ENCODE measurements at places on chromosomes 2 and 18.

- no peaks in the 10 kb centered on the region for H3K4me1 ChIP-seq
- H3K36me3 ChIP-seq: no peaks in the 10 kb centered on the region
- H3K27me3 ChIP-seq: no peaks in the 10 kb centered on the region
- H3K27ac ChIP-seq: no peak overlapping the region
- DNase-seq: no peak
Measured at GRCh38 chr2:18903750-18904149, 314.4 kb upstream of the NT5C1B start.

GRCh38 chr2:109503191-109503590, 110.6 kb downstream of the SEPTIN10 start:
- H3K27ac ChIP-seq: no peak overlapping the region
- H3K27me3 ChIP-seq: no peaks in the 10 kb centered on the region
- no peaks in the 10 kb centered on the region for H3K4me1 ChIP-seq
- H3K36me3 ChIP-seq: no peaks in the 10 kb centered on the region
- DNase-seq: no peak
- no peak overlapping the region for H3K4me3 ChIP-seq

- no peaks in the 10 kb centered on the region for H3K4me1 ChIP-seq
- DNase-seq: no peak
- no peak overlapping the region for H3K4me3 ChIP-seq
- no peaks in the 10 kb centered on the region for H3K36me3 ChIP-seq
Measured at GRCh38 chr2:3182848-3183247, 194.8 kb downstream of the EIPR1 start.

GRCh38 chr2:201930831-201931230, 102.8 kb upstream of the FZD7 start:
- H3K4me3 ChIP-seq: no peak overlapping the region
- no peaks in the 10 kb centered on the region for H3K27me3 ChIP-seq
- DNase-seq: no peak
- H3K36me3 ChIP-seq: no peaks in the 10 kb centered on the region
- no peaks in the 10 kb centered on the region for H3K4me1 ChIP-seq

DNA sequence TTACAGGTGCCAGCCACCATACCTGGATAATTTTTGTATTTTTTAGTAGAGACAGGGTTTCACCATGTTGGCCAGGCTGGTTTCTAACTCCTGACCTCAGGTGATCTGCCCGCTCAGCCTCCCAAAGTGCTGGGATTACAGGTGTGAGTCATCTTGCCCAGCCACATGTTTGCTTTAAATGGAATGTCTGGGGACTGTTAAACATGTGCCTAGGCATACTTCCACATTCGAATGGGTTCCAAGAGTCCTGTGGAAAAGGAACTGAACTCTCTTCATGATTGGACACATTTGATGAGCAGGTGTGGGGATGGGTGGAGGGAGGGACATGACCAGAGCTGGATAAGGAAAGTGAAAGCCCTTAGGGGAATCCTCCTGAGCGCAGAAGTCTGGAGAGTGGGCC, 58.4 kb upstream of the GREB1L start:
- H3K4me3 ChIP-seq: no peak overlapping the region
- no peaks in the 10 kb centered on the region for H3K4me1 ChIP-seq
- no peak overlapping the region for H3K27ac ChIP-seq
- no peaks in the 10 kb centered on the region for H3K36me3 ChIP-seq
- no peaks in the 10 kb centered on the region for H3K27me3 ChIP-seq
